HuH-7 (cell line): ENCODE measurements at places on chromosomes 3 and 15.

DNA sequence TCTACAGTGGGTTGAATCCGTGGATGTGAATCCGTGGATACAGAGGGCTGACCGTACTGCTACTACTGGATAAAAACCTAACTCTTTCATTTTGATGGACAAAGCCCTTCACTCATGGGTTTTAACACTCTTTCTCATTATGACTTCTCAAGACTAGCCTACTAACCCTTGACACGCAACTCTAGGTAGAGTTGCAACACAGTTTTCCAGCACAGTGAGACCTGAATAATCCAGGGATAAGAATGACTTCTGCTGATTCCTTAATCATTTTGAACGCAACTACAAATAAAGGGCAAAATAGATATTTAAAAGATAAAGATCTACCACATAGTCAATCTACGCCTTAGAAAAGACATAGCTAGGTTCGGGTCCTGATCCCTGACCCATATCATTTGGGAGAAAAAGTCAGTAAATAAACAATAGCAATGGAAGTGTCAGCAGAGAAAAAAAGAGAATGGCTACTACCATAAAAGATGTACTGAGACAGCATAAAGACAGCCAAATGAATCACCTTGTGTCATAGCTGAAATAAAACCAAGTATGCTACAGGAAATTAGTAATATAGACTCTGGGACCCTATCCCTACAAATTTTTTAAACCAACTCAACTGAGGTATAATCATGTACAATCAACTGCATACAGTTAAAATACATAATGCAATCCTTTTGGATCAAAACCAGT lies 87.6 kb downstream of the DPH6 start:
- no peak for DNase-seq

GRCh38 chr15:84604826-84605553 lies 4.2 kb downstream of the ZSCAN2 start:
- DNase-seq, result no peak

DNA sequence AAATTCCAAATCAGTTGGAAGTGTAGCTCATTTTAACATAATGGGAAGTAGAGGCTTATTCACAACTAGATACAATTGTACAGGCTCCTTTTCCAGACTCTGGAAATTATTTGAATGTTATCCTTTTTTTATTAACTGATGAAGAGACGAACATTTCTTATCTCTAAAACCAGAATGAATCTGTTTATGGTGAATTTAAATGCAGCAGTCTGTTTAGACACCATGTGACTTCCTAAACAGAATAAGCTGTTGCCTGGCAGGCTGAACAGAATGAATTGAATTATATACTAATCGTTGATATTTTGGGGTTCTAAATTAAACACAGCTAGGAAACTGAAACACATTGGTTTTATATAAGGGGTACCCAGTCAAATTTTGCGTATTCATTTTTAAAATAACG lies 4.0 kb downstream of the SEC61A1 start:
- DNase-seq, result no peak

- DNase-seq, result no peak
These were observed 36.7 kb downstream of the FLNB start for GRCh38 chr3:58044691-58045483.

- no peak for DNase-seq
These were observed 835 bp upstream of the TTLL3 start for GRCh38 chr3:9809239-9809614.

GRCh38 chr3:127820826-127821313 lies 1.4 kb downstream of the MGLL start:
- DNase-seq, result no peak

GRCh38 chr3:176562331-176562730 lies 635.0 kb downstream of the TBL1XR1 start:
- DNase-seq, result no peak
